ENCODE measurements at places on chromosomes 2 and 18.

GRCh38 chr2:119333360-119333759, 33.3 kb downstream of the C2orf76 start:
- no peak for DNase-seq

DNA sequence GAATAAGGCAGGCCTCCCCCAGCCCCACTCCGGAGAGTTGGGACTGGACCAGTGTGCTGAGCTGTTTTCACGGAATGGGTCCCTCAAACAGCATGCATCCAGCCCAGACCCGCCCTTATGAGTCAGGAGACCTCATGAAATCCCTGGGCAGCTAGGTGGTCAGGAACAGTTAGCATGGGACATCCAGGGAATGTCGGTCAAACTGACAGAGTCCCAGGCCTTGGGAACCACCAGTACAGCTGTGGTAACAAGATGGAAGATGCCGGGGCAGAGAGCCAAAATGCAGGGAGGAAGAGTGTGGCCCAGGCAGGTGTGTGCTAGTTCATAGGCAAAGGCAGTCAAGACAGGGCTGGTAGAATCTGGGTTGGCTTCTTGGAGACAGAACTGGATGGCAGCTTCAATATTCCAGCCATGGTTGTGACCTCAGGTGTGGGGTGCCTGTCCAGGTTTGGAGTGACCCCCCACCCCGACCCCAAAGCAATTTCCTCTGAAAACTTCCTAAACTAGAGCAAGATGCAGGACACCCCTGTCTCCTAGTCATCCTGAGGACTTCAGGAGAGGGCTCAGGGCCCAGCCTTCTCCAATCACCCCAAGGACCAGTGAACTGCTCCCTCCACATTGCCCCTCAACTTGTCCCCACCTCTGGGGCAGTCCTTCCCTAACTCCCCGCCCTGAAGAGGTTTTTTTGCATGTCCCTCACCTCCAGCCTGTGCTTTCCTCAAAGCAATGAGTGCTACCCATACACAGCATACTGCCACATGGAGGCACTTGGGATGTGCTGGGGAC, 46.5 kb downstream of the KCNIP3 start:
- DNase-seq: peak; percentile 1

GRCh38 chr2:17076533-17076932, 410.9 kb upstream of the CYRIA start:
- no peak for DNase-seq

DNA sequence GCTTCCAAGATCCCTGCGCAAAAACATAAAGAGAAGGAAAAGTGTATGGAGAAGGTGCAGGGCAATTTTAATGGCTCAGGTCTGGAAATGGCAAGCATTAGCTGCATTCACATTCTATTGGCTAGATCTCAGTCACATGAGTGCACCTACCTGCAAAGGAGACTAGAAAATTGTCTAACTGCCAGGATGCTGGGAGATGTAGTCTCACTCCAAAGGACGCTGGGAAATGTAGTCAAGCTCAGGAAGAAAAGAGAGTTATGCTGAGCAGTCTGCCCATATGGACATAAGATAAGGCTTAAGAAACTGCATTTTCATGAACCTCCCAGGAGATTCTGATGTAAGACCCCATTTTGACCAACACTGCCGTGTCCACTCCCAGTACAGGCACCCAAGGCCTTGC, 9.5 kb upstream of the KLHL29 start:
- no peak for DNase-seq
